ENCODE measurements at places on chromosomes 16 and 17.
A peak's percentile ranks its signal among the peaks of the same experiment; 100 is the strongest.

DNA sequence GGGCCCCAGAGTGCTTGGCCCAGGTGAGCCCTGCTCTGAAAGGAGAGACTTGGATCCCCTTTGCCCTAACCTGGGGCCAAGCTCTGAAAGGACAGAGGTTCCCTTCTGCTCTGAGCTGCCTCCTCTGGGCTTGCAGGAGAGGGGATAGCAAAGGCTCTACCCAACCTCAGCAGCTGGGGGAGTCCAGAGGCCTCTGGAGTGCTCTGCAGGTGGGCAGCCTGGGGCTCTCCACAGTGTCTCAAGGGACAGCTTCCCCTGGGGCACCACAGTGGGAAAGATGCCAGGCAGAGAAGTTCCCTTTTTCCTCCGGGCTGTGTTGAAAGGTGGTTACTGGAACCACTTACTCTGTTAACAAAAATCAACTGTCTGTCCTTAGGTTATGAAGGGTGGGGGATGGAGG lies 48.2 kb upstream of the MGAT5B start:
- no peak for DNase-seq

- no peak for DNase-seq
Observed at GRCh38 chr16:64809876-64810629, 311.8 kb downstream of the CDH11 start.

- peak; percentile 53 for DNase-seq
Observed at GRCh38 chr17:14308965-14309879, 8.3 kb downstream of the HS3ST3B1 start.

GRCh38 chr16:87382023-87382785 lies 1.4 kb downstream of the FBXO31 start:
- no peak for DNase-seq

GRCh38 chr17:64200080-64201032 lies 62.7 kb downstream of the TEX2 start:
- DNase-seq, result no peak

- no peak for DNase-seq
Observed at GRCh38 chr16:2324296-2324859, 16.1 kb downstream of the ABCA3 start.

DNA sequence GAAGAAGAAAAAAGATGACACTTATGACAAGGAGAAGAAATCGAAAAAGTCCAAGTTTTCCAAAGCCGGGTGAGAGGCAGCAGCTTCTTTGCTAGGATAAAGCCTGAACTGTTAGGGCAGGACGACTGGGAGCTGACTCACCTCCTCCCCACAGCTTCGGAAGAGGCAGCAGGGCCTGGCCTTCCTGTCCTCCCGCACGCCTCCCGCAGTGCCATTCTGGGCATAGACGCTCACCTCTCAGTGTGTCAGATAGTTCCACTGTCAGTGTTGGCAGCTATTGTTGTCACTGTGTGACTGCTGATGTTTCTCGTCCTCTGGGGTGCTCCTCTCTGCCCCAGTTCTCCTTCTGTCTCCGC lies 12.6 kb downstream of the UBN1 start:
- DNase-seq, result no peak

- DNase-seq, result no peak
Observed at GRCh38 chr17:8711291-8711690, 33.3 kb downstream of the CCDC42 start.

DNA sequence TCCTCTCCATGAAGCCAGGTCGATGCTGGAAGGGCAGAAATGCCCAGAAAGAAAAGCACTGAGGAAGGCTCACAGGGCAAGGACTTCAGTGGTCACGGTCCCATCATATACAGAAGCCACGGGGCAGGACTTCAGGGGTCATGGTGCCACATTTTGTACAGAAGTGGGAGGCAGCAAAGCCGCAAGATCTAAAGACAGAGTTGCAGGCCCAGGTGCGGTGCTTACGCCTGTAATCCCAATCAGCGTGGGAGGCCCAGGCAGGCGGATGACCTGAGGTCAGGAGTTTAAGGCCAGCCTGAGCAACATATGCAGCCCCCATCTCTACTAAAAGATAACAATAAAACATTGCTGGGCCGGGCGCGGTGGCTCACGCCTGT lies 96.0 kb downstream of the NXN start:
- no peak for DNase-seq

- DNase-seq, result no peak
Observed at GRCh38 chr17:49547566-49547965, 28.1 kb upstream of the NXPH3 start.

GRCh38 chr17:4747847-4748246 lies 8.1 kb upstream of the CXCL16 start:
- DNase-seq, result no peak

- DNase-seq, result peak; percentile 88
Observed at GRCh38 chr17:81512562-81513371, at the start of gene ACTG1. Gene ACTG1 (minus strand): TSS chr17:81512799. CDS start chr17:81512354, 445 bp downstream.

DNA sequence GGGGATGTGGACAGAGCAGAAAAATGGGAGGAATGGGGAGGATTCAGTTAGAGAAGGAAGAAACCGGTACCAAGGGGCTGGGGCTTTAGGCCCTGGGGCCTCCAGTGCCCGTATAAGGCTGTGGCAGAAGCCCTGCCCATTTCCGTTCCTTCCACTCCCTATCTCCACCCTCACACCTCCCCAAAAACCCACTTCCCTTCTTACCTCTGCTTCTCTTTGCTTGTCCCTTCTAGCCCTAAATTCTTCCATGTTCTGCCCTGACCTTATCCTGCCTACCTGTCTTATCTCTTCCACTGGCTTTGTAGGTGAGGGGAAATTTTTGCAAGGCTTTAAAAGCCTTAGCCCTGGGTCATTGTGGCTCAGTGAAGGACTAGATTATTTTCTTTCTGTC lies 4.1 kb downstream of the RNF167 start:
- DNase-seq, result peak; percentile 76

DNA sequence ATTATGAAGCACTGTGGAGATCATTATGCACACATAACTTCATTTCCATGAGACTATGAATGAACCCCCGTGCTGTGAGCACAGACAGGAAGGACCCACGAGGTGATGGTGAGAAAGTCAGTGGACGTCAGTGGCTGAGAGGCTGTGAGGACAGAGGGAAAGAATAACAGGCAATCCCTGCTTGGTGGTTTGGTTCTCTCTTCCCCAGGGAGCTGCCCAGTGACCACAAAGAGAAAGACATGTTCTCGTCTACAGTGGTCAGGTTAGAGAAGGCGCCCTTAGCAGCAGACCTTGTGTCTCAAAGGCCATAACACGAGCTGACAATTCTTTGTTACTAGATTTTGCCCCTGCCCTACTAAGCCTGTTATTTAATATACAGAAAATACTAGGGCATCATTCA lies 609.2 kb downstream of the TOX3 start:
- no peak for DNase-seq

GRCh38 chr17:1697681-1698080 lies 12.5 kb downstream of the TLCD2 start:
- DNase-seq, result no peak

- no peak for DNase-seq
Observed at GRCh38 chr17:1272701-1273100, 2.5 kb downstream of the BHLHA9 start.

- no peak for DNase-seq
Observed at GRCh38 chr16:12544477-12545296, 259.0 kb downstream of the CPPED1 start.

DNA sequence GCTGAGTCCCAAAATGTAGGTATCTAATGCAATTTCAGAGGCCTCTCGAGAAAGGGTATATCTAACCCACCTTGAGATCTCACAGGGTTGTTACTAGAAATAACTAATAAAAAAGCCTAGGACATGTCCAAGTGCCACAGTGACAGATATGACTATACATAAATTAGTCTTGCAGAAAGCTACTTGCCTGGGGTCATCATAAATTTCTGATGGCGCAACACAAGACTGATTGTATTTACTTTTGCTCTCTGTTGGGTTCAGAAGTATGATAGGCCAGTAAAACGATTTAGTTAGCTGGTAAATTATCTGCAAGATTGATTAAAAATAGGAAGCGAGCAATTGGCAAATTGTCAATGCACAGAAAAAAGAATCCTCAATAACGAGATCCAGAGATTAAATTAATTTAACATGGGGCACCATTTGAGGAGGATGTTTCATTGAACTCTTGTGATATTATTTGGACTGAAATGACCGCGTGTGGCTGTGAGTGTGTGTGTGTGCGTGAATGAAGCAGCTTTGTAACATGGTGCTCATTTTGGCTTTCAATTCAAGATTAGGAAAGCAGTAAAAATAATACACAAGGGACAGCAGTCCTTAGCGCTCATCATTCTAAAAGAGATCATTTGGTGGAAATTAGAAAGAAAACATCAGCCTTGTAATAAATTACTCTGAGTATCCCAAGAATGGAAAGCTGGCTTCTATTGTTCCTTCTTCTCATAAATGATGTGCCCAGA lies 157.4 kb upstream of the ZFHX3 start:
- DNase-seq, result no peak

DNA sequence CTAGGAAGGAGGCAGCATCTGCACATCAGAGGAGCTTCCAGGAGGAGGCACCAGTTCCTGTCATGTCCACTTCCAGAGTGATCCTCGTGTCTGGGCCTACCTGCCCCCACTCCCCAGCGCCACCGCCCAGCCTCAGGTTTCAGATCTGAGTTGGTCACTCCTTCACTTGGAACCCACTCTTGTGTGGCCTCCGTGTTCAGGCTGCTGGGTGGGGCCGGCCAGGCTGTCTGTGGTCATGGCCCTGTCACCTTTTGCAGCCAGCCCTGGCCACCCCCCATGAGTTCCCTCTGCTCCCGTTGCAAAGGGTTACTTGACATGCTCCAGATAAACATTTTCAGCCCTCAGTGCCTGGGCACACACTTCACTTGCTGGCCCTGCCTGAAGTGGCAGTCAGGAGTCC lies 26.6 kb upstream of the SPPL2C start:
- no peak for DNase-seq

GRCh38 chr17:30513346-30513745 lies 36.1 kb downstream of the GOSR1 start:
- no peak for DNase-seq

- no peak for DNase-seq
Observed at GRCh38 chr17:13346996-13347762, 254.6 kb downstream of the HS3ST3A1 start.

- DNase-seq, result no peak
Observed at GRCh38 chr17:2084766-2085647, 30.1 kb downstream of the HIC1 start.

DNA sequence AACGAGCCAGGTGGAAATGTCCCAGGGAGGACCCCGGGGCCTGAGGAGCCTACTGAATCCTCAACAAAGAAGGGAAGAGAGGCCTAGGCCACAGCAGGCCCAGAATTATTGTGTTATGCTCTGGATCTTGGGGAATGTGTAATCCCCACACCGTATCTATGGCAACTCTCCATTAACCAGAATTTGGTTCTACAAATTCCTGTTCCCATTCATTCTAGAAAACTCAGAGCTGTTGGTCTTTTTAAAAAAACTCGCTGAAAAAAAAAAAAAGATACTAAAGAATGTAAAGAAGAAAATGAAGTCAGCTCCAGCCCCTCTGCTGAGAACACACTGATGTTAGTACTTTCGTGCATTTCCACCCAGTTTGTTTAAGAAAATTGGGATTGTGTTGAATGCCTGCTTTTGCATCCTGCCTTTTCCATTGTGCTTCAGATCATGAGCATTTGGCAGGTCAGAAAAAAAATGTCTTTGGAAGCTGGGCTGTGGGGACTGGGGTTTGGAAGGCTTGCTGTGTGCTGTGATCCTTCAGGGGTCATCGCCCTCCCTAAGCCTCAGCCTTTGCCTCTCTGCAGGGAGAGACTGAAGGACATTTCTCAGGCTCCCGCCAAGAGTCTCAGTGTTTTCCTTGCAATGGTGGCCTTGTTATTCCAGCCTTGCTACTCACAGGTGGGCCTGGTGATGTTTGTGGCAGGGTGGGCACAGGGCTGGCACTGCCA lies 69.5 kb downstream of the SREBF1 start:
- DNase-seq, result no peak

GRCh38 chr17:70968302-70968701 lies 799.0 kb downstream of the KCNJ2 start:
- no peak for DNase-seq

DNA sequence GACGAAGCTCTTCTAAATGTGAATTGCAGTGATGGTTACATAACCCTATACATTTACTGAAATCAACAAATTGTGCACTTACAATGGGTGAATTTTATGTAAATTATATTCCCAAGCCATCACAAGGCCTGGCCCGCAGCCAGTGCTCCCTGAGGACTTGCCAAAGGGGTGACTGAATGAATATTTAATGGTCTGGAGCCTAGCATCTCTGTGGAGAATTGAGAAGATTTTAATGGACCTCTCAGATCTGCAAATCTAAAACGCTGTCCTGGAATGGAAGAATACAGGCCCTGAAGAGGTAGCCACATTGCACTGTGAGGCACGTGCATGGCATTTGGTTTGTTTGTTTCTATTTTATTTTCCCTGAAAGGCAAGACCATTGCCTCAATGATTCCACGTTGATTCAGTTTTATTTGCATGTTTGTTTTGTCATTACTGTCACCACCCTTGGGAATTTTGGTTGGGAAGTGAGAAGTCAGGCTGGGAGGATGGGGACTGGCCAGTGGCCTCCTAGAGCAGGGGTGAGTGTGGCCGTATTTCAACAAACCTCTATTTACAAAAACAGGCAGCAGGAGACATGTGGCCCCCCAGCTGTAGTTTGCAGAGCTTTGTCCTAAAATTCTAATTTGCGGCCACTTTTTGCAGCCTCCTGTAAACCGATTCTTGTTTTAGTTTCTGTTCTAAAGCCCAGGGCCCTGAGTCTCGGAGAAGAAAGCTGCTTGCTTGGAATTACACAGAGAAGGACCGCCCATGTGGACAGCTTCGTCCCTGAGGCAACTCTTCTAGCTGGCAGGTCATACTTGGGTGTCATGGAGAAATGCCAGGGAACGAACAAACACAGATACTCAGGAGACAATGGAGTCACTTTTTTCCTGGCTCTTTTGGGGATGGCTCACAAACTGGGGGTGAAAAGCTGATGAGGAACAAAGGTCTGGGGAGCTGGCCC lies 40.5 kb upstream of the GCSH start:
- no peak for DNase-seq

DNA sequence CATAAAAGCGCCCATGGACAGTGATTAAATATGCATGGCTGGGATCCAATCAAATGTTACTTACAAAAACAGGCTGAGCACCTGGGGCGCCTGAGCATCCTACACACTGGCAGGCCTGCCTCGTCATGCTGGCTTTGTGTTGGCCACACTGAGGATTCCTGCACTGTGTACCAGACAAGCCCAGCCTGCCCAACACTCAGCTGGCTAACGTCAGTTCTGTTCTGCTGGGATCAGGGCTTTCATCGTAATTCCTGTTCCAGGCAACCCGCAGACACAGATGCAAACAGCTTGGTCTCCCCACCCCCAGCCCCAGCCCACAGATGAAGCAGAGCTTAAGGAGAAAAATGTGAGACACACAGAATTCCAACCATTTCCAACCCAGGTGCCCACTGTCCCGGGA lies 30.7 kb downstream of the PIMREG start:
- DNase-seq, result no peak

- peak; percentile 89 for DNase-seq
Observed at GRCh38 chr16:81623365-81624102, 155.6 kb upstream of the PLCG2 start.
